ENCODE measurements at places on chromosomes 7 and 10.

- no peak for DNase-seq
Measured at GRCh38 chr7:45295222-45295621, 137.6 kb downstream of the RAMP3 start.

DNA sequence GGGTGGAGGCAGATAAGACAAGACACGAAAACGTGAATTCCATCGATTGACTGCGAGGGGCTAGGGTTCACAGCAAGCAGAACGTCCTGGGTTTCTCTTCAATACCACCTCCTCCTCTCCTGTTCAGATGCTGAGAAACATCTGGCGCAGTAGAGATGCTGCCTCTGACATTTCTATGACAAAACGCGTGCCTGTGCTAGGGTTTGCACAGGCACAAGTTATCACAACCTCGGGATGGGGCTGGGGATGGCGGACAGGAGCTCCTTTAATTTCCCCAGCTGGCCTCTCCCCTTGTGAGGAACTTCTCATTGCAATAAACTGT, 99.8 kb upstream of the SVIL start:
- no peak for DNase-seq

DNA sequence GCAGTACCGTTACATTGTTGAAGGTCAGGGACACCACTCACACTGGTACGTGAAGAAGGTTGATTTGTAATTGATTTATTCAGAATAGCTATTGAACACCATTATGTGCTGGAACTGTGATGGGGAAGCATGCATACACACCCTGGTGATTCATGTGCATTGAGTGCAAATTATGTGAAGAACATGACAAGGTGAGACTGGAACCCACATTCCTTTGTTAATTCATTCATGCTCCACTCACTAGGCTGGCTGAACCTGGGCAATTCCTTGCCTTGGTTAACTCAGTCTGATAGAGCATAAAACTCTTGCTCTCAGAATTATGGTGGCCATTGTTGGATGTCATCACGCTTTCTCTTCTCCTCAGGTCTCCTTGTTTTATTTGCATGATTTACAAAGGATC, 67.3 kb upstream of the TPK1 start:
- no peak for DNase-seq

DNA sequence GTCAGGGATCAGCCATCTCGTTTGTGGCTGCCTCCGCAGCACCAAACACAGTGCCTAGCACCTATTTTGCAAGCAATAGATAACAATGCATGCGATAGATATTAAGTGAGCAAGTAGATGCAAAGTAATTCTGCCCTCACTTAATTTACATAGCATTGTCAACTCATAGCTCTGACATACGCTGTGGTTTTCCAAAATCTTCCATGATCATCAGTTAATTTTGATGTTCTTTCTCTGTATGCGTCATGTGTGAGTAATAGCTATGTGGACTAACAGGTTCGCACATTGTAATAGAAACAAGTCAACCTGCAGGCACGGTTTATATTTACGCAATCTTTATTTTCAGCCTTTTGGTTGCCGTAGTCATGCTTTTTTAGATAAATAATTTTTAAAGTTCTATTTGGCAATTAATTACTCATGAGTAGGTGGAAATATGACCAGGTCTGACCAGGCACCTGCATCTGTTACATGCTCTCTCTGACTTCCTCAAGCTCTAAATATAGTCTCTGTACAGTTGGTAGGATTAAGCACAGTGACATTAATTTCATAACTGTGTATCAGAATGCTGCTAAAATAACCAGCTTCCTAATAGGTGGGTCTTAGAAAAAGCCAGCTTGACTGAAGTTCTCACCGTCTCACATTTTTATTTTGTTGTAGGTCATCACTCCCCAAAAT, 13.3 kb downstream of the MAP3K8 start:
- no peak for DNase-seq

GRCh38 chr7:107147464-107148393, 21.1 kb upstream of the HBP1 start:
- DNase-seq, result no peak

DNA sequence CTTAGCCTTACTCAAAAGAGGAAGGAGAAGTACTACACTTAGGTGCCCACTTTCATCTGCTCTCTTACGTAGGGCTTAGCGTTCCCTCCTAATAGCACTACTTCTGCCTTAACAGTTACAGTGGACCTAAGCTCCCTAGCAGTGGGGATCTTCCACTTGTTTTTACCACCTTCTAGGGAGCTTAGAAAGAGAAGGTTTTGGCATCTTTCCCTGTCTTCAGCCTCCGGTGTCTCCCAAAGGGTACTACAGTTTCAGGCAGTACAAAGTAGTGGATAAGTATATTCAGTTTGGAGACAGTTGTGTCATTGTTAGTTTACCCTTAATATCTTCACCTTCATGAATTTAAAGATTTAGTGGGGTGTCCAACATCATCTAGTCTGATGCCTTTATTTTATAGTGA, 14.6 kb downstream of the CHRM2 start:
- DNase-seq, result no peak

DNA sequence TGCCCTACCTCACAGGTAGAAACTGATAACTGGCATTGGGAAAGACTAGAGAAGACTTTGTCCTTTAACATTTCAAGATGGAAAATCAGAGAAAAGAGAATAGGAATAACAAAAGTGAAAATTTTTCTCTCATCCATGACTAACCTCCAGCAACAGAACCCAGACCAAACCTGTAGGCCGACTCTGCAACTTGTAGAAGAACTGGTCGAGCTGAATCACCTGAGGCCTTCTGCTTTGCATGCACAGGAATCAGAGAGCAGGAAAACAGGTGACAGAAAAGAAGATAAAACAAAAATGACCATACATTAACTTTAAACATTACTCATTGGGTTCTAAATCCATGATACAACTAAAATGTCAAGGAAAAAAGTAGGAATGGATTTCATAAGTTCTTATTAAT, 137.1 kb downstream of the SLC25A13 start:
- DNase-seq, result no peak

DNA sequence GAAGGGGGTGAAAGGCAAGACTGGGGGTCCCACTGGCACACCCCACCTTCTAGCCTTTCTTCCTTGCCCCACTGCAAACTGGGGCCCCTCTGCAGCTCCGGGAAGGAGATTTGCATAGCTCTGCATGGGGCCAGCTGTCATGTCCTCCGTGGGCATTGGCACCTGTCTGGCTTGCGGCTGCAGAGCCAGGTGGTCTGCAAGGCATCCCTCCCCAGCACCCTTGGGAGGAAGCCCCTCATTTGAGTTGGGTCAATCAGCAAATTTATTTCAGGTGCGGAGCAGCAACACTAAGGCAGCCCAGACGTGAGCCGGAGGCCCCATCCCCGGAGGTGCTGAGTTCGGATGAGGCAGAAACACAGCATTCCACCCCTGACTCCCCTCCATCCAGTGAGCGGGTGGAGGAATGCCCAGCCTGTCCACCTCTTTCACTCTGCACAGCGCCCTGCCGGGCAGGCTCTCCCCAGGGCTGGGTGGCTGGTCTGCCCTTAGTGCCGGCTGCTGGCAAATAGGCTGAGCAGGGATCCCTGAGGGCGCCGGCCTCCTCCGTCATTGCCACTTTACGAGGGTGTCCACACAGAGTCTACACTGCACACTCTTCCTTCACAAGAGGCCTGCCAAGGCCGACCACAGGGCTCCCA, 143.2 kb downstream of the TCERG1L start:
- no peak for DNase-seq

DNA sequence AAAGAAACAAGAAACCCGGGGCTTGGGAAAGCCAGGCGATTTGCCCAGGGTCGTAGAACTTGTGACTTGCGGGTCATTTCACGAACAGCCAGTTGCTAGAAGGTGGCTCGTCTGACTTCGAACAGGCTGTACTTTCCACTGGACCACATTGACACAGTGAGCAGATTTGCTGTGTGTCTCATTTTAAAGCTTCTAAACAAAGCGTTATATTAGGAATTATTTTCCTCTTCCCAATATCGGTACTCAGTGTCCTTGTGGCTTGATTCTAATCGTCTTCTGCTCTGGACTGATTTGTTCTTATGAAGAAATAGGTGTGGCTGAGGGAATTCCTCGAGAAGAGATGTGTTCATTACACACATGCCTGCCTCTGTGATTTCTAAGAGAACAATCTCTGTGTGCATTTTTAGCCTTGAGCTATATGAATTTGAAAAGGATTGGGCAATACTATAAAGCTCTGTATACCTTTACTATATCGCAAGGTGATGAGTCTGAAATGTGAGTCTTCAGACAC, 150.0 kb upstream of the PRR15 start:
- no peak for DNase-seq

GRCh38 chr7:132078891-132079735, 497.2 kb downstream of the PLXNA4 start:
- no peak for DNase-seq

Data from stimulated activated CD4-positive, alpha-beta T cell treated with anti-CD3 and anti-CD28 coated beads, Interleukin-4, amount 100 ng/mL, for 1 hour (primary cell).